EH (cell line): ENCODE measurements at places on chromosomes 2 and 18.

DNA sequence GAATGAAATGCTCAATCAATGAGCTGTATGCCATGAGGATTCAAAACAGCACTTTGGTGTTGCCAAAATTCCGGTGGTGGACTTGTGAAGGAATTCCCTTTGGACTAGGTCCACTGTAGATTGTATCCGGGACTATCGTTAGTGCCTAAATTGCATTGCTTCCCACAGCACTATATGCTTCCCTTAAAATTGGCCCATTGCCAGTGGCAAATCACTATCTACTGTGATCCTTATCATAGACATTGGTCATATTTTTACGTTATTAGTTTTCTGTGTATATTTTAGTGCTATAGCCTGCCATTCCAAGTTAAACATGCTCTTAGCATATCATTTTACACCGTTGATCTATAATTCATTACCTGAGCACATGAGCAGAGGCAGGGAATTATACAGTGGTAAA lies 1.7 kb downstream of the PJVK start:
- no peak for DNase-seq

GRCh38 chr2:112582314-112582746 lies 2.1 kb upstream of the CHCHD5 start:
- peak; percentile 72 for DNase-seq

GRCh38 chr2:14746133-14746532 lies 113.6 kb downstream of the LRATD1 start:
- DNase-seq: no peak

GRCh38 chr2:18551169-18551568 lies 9.3 kb downstream of the RDH14 start:
- no peak for DNase-seq

GRCh38 chr2:172847188-172847587 lies 111.5 kb downstream of the RAPGEF4 start:
- no peak for DNase-seq
